ENCODE measurements at places on chromosomes 7 and 10. TPM values are rescaled to one million over a fixed set of nuclear protein-coding genes. Genes with fewer than 3 reads are reported as not detected.

TMEM229A gene
- not detected for polyA plus RNA-seq

LSM8 gene
- polyA plus RNA-seq = 49.0 TPM

TMEM213 gene
- not detected for polyA plus RNA-seq

MYL10 gene
- polyA plus RNA-seq = not detected

CPN1 gene
- polyA plus RNA-seq = not detected

TMEM168 gene
- 6.0 TPM for polyA plus RNA-seq

HOXA13 gene
- not detected for polyA plus RNA-seq

UBE2D4 gene
- polyA plus RNA-seq = 15.1 TPM

FBXO24 gene
- 0.36 TPM for polyA plus RNA-seq

UPK3B gene
- not detected for polyA plus RNA-seq

PAPOLB gene
- polyA plus RNA-seq = not detected

ANKRD26 gene
- polyA plus RNA-seq = 1.5 TPM

RASA4 gene
- polyA plus RNA-seq = 20.1 TPM

FOXI2 gene
- not detected for polyA plus RNA-seq

VWA2 gene
- polyA plus RNA-seq = not detected

ERVW-1 gene
- 0.06 TPM for polyA plus RNA-seq

HOXA3 gene
- polyA plus RNA-seq = not detected

WDFY4 gene
- polyA plus RNA-seq = 78.7 TPM

SPOCK2 gene
- 65.5 TPM for polyA plus RNA-seq

Data from IgD-negative memory B cell (primary cell).